ENCODE measurements at places on chromosomes 2 and 18.

DNA sequence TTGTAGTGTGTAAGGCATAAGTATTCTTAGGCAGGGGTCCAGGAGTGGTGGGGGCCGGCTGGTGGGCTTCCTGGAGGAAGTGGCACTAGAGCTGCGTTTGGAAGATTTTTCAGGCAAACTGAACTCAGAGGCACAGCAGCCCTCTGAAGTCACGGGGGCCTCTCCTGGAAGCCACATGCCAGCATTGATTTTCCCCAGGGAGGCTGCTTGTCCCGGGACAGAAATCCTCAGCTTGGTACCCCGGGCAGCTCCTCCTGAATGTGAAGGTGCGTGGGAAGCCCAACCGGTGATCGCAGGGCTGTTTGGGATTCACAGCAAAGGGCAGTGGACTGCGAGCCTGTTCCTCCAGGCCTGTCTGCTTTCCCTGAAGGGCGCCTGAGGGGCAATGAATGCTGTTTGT lies 1.6 kb upstream of the PDIA6 start:
- DNase-seq = no peak

- no peak for DNase-seq
Observed at GRCh38 chr2:70514612-70515055, 39.0 kb downstream of the TGFA start.

DNA sequence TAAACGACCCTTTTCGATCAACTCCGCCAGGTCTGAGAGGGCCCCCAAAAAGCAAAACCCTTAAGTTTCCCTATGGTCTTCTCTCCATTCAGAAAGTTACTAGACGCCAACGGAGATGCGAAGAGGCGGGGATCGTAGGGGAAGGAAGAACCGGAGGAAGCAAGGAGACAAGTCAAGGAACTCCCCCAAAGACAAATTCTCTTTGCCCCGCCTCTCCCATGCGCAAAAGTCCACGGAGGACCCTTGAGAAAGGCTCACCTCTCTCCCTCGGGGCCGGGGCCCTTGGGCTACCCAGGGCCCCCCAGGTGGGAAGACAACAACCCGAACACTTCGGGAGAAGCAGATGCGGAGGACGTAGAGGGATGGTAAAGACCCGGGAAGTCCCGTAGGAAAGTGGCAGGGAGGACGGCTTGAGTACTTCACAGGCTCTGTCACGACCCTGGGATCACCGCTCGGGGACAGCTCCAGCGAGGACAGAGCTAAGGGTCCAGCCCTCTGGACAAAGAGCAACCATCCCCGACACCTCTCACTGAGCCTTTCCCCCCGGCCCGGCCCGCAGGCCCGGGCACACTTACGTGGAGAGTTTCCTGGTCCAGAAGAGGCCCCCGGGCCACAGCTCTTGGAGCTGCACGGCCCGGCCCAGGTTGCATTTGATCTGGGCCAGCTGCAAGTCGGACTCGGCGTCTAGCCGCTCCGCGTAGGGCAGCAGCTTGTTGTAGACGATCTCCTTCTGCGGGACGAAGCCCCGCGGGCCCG lies 647 bp downstream of the PSME4 start:
- no peak for DNase-seq

GRCh38 chr18:59783138-59783537 lies 85.9 kb upstream of the CCBE1 start:
- no peak for DNase-seq

- no peak for DNase-seq
Observed at GRCh38 chr2:147297820-147298219, 547.0 kb upstream of the ACVR2A start.

- no peak for DNase-seq
Observed at GRCh38 chr2:17662723-17663122, 90.9 kb downstream of the SMC6 start.

DNA sequence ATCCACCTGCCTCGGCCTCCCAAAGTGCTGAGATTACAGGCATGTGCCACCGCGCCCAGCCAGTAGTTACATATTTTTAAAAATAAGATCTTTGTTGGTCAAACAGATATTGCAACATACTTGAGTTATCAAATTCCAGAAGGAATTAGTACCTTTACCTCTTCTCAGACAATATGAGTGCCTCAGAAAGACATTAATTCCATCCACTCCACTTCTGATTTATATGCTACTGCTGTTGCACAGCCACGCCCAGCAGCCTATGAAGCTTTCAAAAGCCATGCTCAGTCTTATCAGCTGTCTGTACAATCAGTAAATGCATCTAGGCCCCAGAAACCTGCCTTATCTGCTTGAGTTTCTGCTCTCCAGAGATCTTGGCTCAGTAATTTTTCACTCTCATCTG lies 47.8 kb downstream of the MEX3C start:
- no peak for DNase-seq

DNA sequence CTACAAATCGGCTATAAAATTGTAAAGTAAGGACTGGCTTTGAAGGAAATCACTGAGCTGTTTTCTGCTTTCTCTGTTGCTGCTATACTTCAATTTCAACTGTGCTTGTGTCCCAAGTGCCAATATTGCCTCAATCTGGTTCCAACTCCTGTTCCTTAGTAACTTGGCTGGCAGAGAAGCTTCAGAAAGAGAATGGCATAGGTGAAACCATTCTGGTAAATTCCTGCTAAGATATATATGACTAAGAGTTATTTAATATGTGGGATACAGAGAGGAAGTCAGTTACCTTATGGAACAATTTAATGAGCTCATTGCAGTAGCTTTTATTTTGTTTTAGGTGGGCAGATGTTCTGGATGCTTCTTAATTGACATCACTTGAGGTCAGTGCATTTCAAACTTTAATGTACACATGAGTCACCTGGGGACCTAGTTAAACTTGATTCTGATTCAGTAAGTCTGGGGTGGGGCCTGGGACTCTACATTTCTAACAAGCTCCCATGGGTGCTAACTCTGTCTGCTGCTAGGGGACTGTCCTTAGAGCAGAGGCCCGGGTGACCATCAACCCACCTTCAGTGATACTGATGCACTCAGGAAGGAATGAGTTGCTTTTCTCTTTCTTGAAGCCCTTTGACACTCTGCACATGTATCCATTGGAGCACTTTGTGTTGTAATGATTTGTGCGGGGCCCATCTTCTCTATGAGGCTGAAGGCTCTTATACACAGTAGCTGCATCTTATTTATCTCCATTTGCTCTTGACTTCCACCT lies 47.6 kb downstream of the LIPG start:
- no peak for DNase-seq

DNA sequence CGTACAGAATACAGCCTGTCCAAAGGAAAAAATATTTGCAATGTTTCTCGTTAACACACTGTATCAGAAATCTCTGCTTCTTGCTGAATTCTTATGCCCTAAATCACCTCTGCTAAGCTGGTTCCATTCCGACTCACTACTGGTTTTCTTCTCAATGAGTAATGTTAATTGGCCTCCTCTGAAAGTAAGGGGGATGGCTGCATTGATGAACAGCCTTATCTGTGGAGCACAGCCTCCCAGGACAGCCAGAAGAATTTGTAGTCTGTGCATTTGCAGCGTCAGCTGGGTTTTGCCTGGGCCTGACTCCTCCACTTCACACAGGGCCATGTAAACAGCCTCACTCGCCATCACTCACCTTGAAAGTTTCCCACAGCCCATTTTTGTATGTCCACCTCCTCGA lies 127.7 kb downstream of the RNF152 start:
- DNase-seq = no peak

GRCh38 chr2:88692187-88692586 lies 714 bp downstream of the RPIA start:
- peak; percentile 14 for DNase-seq

GRCh38 chr2:121790276-121790956 lies 35.0 kb downstream of the TSN start:
- no peak for DNase-seq

DNA sequence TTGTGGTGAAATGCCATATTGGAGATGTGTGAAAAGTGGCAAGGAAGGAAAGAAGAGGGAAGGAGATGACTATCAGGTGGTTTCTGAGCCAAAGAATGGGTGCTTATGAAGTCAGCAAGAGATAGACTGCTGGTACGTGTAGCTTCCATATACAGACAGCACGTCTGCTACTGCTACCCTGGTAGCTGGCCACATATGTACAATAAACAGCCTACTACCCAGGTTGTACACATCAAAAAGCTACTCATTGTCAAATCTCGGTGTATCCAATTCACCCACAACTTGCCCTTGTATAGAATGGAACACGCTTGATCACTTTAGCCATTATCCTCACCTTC lies 761.8 kb downstream of the LRRTM4 start:
- DNase-seq = no peak

- no peak for DNase-seq
Observed at GRCh38 chr2:83944191-83944590, 514.9 kb downstream of the SUCLG1 start.

DNA sequence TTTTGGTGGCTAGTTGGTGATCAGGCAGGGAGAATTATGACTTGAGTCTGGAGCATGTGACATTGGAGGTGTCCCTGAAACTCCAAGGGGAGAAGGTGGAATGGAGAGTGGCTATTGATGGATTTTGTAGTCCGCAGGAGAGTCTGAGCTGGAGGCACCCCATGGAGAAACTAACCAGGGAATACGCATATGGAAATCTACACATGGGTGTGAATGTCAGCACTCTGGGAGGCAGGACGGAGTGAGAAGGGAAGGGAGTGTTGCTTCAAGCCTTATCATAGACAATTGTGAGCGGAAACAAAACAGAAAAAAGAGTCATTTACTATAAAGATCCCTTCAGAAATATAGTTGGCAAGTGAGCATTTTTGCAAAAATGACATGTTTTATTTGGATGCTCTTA lies 667 bp upstream of the SCYGR4 start:
- DNase-seq = no peak

DNA sequence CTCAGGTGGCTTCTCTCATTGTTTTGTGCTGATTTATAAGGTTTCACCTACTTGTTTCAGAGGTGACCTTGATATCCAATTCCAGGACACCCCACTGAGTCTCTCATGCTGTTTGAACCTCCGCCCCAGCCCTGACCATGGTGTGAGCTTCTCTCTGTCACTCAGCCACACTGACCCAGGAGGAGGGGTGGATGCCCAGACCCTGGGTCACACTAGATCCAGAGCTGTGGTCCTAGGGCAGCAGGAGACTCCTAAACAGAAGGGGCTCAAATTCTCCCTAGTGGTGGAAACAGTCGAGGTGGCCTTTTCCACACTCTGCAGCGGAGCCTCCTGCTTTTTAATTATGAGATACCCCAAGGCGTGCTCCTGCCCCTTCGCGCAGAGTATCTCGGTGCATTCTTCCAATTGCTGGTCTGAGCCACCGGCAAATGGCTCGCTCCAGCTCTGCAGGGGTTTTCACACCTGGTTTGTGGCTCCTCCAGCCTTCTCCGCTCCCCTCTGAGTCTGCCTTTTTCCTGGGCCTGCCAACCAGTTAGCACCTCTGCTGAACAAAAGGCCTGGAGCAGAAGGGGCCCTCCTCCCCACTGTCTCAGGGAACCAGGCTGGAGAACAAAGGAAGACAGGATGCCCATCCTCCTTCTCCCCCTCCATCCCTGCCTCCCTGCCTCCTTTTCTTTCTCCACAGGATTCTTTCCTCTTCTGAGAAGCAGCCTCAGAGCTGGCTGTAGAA lies 147.3 kb upstream of the SPRED2 start:
- DNase-seq = no peak

- DNase-seq = no peak
Observed at GRCh38 chr2:145044491-145044890, 524.6 kb upstream of the ZEB2 start.

DNA sequence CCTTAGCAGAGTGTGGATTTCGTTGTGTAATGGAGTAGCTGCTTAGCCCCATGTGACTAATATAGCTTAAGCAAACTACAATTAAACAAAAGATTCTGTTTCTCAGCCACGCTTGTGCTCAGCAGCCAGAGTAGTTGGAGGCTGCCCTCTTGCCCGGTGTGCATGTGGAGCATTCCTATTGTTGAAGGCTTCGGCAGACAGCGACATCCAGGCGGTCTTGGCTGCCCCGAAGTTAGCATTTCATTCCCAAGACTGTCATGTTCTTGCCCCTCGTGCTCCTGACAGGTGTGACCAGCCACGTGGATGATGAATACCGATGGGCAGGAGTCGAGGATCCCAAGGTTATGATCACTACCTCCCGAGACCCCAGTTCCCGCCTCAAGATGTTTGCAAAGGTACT lies 2.4 kb downstream of the IMP4 start:
- no peak for DNase-seq

- no peak for DNase-seq
Observed at GRCh38 chr2:177639262-177639914, 246.8 kb downstream of the AGPS start.

DNA sequence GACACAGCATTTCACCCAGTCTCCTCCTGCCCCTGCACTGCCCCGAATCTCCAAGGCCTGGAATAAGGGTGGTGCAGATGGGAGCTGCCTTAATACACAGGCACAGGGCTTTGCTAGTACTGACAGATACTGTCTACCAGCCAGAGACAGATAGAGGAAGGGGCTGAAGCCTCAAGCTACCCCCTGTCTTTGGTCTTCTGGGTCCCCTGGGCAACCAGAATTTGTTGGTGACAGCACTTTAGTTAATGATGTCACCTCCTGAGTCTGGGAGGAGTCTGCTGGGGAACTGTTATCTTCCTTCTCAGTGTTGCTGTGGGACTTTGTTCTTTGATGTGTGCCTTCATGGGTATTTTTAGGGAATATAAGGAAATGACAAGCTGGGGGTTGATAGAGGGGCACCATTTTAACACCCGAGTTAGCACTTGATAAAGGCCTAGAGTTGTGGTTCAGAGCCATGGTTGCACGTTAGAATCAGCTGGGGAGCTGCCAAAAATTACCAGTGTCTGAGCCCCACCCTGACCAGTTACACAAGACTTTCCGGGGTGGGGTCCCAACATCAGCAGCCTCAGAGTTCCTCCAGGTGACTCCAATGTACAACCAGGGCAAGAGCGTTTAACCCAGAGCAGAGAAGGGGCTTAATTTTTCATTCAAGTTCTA lies 136.8 kb downstream of the SMAD7 start:
- DNase-seq = peak; percentile 5

DNA sequence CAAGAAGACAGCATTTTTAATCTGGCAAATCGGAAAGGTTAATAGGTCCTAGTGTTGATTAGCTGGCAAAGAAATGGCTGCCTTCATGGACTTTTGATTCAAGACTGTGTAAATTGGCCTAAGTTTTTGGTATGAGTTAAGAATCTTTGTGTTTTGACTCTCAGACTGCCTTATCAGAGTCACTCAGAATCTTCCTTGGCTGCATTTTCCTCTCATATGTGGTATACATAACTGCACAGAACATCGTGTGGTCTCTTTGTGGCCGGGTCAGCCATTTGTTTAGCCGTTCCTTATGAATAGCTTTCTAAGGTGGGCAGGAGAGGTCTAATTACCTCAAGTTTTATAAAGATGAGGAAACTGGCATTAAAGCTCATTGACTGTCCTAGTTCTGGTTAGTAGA lies 30.1 kb downstream of the CAB39 start:
- no peak for DNase-seq

- DNase-seq = no peak
Observed at GRCh38 chr2:187689372-187689771, 135.1 kb upstream of the TFPI start.

DNA sequence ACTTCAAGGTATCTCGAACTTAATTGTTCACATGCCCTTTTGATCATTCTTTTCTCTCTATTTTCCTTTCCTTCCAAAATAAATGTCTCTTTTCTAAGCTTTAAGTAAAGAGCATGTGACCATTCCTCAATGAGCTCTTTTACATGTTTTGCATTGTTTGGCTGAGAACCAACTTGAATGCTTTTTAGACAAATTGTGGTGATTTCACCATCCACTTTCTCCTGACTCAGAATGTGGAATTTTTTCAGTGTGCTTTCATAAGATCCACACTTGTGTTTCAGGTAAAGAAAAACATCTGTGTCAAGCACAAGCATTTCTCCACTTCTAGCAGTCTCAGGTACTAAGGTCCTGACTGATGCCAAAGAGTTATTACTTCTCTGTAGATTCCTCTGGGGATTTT lies 10.7 kb downstream of the RBM43 start:
- no peak for DNase-seq
